ENCODE measurements at places on chromosomes 16 and 17.

DNA sequence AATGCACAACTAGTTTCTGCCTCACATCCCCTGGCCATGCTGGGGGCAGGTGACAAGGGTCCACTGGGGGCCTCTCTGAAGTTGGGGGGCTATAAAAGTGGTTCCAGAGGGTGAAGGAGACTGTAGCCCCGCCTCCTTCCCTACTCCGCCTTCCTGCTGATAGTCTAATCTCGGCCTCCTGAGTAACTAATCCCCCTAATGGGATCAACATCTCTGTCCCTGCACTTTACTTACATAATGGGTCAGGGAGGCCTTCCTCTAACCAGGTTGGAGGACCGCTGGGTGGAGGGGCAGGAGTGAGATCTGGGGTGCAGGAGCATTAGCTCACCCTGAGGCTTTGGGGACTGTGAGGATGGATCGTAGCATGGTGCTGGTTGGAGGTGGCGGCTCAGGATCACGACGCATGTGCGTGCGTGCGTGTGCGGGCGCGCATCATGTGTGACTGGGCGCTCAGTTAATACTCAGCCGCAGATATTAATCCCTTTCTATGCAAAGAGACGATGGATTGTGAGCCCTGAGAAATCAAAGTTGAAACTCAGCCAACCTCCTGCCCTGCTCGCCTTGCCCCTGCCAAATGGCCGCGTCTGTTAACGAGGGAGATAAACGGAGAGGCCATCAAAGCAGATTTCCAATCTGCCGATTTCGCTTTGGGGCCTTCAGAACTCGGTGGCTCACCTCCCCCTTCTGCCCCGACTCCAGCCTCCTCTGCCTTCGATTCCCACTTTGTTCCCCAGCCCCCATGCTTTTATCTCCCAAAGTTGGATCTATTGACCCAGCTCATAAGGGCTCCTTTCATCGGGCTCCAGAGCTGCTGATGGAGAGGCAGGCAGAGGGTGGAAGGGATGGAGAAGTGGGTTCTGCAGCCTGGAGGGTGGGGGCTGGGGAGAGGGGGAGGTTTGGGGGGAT, 107.3 kb downstream of the SDK2 start:
- no peaks in the 10 kb centered on the region for H3K27me3 ChIP-seq
- peak; percentile 61 for DNase-seq
- H3K4me1 ChIP-seq: no peaks in the 10 kb centered on the region
- H3K27ac ChIP-seq: no peak overlapping the region
- H3K36me3 ChIP-seq: no peaks in the 10 kb centered on the region

- H3K4me1 ChIP-seq: no peaks in the 10 kb centered on the region
- DNase-seq: no peak
- no peaks in the 10 kb centered on the region for H3K27me3 ChIP-seq
- no peak overlapping the region for H3K4me3 ChIP-seq
Measured at GRCh38 chr16:54946909-54947308, 16.2 kb downstream of the IRX5 start.

DNA sequence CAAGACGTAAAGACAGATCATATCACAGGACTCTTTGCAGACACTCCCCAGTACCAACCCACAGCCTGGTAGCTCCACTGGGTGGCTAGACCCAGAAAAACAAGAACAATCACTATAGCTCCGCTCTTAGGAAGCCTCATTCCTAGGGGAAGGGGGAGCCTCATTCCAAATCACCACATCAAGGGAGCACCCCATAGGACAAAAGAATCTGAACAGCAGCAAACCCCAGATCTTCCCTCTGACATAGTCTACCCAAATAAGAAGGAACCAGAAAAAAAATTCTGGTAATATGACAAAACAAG, 237.8 kb downstream of the CEP112 start:
- no peak overlapping the region for H3K27ac ChIP-seq
- no peaks in the 10 kb centered on the region for H3K36me3 ChIP-seq
- H3K4me3 ChIP-seq: no peak overlapping the region
- H3K4me1 ChIP-seq: no peaks in the 10 kb centered on the region
- no peaks in the 10 kb centered on the region for H3K27me3 ChIP-seq

DNA sequence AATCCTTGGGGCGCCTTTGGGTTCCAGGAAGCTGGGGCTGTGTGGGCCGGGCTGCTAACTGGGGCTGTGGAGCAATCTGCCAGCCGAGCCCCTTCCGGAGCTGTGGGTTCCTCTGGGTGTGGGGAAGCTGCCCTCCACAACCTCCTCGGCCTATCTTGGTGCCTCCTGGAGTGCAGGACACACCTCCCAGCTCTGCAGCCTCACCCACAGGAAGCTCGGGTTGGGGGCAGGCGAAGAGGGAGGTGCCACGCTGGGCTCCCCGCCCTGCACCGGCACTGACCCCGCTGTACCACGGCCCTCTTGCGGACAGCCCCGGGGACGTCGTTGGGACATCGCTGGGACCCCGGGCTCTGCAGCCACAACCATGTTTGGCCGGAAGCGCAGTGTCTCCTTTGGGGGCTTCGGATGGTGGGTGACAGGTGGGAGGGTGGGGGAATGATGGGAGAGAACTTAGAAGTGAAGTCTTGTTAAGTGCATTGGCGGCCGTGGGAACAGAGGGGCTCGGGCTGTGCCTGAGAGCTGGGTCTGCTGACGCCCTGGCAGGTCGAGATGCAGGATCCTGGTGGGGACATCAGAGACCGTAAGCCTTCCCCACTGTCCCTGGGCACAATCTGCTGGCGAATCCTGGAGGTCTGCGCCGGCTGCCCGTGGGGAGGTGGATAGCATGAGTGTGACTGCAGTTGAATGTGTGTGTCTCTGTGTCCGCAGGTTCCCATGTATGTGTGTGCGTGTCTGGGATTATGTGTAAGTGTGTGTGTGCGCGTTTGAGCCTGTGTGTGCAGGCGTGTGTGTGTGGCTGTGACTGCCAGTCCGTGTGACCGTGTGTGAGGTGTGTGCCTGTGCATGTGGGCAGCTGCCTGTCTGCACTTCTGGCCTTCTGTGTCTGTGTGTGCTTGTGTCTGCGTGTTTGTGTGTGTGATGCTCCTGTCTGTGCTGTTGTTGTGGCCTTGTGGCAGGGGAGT, at the start of gene RAP1GAP2:
TSS of gene RAP1GAP2 (plus strand) at position 275 of the 962 bp plus-strand sequence. CDS start at position 365, 90 bp downstream.
- no peaks in the 10 kb centered on the region for H3K27me3 ChIP-seq
- H3K4me3 ChIP-seq: no peak within 1 kb of the TSS
- peak; percentile 41 for DNase-seq
- H3K27ac ChIP-seq: no peak within 1 kb of the TSS
- no peaks in the 10 kb centered on the region for H3K36me3 ChIP-seq

DNA sequence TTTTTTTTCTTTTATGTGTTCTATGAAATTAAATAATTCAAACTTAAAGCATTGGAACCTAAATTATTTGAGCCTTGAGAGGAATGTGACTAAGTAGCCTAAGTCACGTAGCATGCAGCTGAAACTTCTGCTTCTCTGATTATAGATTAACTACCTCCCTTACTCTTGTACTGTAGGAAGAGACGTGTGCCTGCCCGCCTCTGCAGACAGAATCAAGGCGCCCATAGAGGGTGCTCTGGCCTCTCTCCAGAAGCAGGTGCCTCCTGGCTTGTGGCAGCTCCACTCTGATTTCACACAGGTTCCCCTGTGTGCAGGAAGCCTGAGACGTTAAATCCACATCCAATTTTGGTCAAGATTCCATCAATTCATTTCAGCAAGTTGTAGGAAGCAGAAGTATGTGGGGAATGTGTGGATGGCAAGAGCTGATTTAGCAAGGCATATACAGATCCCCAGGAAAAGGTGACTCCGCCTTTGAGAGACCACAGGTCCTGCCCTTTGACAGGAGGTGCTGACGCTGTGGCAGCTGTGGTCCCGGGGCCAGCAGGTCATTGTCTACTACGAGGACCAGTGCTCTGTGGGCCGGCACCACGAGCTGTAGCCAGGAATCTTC, 1418.8 kb downstream of the CDH11 start:
- no peak overlapping the region for H3K4me3 ChIP-seq
- no peaks in the 10 kb centered on the region for H3K27me3 ChIP-seq
- no peak for DNase-seq

- H3K4me3 ChIP-seq: no peak overlapping the region
- H3K36me3 ChIP-seq: no peaks in the 10 kb centered on the region
- H3K27ac ChIP-seq: no peak overlapping the region
Measured at GRCh38 chr16:50326835-50327465, 41.8 kb downstream of the BRD7 start.

DNA sequence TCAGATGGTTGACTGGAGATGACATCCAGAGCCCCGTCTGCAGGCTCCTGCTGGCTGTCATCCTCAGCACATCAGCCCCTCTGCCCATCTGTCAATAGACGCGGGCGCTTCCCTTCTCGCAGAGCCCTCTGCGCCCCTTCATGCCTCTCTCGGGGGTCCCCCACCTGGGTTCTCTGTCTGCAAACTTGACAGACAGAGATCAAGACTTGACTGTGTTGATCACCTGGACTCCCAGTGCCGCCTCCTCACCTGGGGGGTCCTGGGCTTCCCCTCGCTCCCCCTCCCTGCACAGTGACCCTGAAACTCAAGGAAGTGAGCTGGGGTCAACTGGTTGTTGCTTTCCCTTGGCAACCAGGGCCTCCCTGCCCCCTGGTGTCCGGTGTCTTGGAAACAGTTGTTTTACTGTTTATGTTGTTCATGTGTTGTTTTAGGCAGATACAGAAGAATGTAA, 31.9 kb downstream of the RNF213 start:
- H3K4me1 ChIP-seq: peaks cover 3% of the 10 kb centered on the region
- H3K36me3 ChIP-seq: no peaks in the 10 kb centered on the region
- no peak overlapping the region for H3K27ac ChIP-seq
- no peaks in the 10 kb centered on the region for H3K27me3 ChIP-seq
- DNase-seq: no peak
- H3K4me3 ChIP-seq: no peak overlapping the region

DNA sequence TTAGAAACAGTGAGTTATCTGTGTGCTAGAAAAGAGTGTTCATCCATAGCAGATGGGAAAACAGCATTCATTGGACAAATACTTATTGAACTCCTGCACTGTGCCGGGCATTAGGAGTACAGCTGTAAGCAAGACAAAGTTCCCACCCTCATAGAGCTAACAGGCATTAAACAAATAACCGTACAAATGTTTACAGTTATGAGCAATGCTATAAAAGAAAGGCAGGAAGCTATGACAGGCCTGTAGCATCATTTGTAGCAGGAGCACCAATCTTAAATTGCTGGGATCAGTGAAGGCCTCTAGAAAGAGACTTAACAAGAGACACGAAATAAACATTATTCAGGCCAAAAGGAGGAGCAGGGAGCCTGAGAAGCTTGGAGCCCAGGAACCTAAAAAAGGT, 15.6 kb downstream of the SDR42E1 start:
- no peak overlapping the region for H3K4me3 ChIP-seq
- no peaks in the 10 kb centered on the region for H3K36me3 ChIP-seq
- no peaks in the 10 kb centered on the region for H3K27me3 ChIP-seq
- DNase-seq: no peak
- no peaks in the 10 kb centered on the region for H3K4me1 ChIP-seq

GRCh38 chr17:51263006-51263405, 2.7 kb downstream of the UTP18 start:
- H3K4me3 ChIP-seq: no peak overlapping the region
- H3K27me3 ChIP-seq: no peaks in the 10 kb centered on the region
- no peak for DNase-seq

DNA sequence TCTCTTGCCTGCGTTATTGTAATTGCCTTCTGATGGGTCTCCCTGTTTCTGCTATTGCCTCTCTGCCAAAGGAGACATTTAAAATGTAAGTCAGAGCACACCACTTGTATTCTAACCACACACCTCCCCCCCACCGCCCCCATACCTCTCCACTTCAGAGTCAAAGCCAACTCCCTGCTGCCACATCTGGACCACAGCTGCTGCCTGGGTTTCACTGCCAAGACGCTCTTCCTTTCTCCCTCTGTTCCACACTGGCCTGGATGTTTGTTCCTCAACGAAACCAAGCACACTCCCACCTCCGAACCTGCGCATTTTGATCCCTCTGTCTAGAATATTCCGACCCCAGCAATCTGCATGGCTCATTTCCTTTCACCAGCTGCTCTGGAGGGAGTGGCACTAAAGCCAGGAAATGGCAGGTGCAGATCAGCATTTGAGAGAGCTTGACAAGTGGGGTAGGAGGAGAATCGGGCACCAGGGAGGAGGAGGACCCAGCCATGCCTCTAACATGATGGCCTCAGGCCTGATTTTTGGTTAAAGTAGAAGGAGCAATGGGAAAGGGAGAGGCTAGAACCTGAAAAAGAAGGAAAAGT, 92.4 kb upstream of the HS3ST2 start:
- H3K4me1 ChIP-seq: no peaks in the 10 kb centered on the region
- DNase-seq: no peak
- H3K27ac ChIP-seq: no peak overlapping the region
- H3K4me3 ChIP-seq: no peak overlapping the region

GRCh38 chr17:16322636-16323035, 30.6 kb downstream of the CENPV start:
- no peaks in the 10 kb centered on the region for H3K36me3 ChIP-seq
- no peak overlapping the region for H3K4me3 ChIP-seq
- H3K27me3 ChIP-seq: no peaks in the 10 kb centered on the region
- no peak for DNase-seq

DNA sequence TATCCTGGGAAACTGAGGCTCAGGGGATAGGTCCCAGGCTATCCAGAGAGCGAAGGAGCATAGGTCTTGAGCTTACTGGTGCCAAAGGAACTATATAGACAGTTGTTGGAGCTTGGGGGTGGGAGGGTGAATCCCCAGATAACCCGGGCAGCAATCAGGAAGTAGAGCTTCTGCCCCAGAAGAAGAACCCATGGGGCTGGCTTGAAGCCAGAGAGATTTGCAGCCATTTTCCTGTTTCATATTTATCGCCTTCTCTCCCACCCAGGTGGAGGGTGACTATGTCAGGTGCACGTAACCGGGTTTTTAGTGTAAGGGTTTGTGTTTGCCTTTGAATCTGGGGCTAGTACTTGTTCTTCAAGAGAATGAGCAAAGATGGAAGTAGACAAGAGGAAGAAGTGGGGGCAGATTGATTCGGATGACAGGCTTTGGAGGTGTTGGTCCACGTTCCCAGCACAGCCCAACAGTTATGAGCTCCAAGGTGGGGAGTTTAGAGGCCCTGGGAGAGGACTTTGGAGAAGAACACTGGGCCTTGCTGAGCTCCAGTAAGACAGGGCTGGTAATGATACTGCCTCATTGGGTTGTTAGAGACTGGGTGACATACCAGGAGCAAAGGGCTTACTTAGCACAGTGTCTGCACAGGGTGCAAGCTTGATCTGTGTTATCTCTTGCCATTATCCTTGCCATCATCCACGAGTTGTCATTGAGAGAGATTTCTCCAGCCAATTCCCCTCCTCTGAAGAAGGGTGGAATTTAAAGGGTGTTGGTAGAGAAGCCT, 145.6 kb downstream of the CCDC182 start:
- H3K4me1 ChIP-seq: peaks cover 4% of the 10 kb centered on the region
- H3K36me3 ChIP-seq: no peaks in the 10 kb centered on the region
- H3K4me3 ChIP-seq: no peak overlapping the region
- H3K27me3 ChIP-seq: no peaks in the 10 kb centered on the region
- no peak overlapping the region for H3K27ac ChIP-seq

- H3K27me3 ChIP-seq: no peaks in the 10 kb centered on the region
- H3K27ac ChIP-seq: no peak overlapping the region
- DNase-seq: no peak
- no peaks in the 10 kb centered on the region for H3K36me3 ChIP-seq
- no peaks in the 10 kb centered on the region for H3K4me1 ChIP-seq
Measured at GRCh38 chr16:48201515-48202201, 42.4 kb upstream of the LONP2 start.

GRCh38 chr17:72498364-72499210, 377.8 kb downstream of the SOX9 start:
- no peaks in the 10 kb centered on the region for H3K4me1 ChIP-seq
- no peaks in the 10 kb centered on the region for H3K27me3 ChIP-seq
- no peak overlapping the region for H3K27ac ChIP-seq
- no peaks in the 10 kb centered on the region for H3K36me3 ChIP-seq

All from testis (tissue), 5 donors.